ENCODE measurements at places on chromosomes 3 and 15.

- no peak for DNase-seq
Measured at GRCh38 chr3:48555949-48556795, 431 bp downstream of the PFKFB4 start.

DNA sequence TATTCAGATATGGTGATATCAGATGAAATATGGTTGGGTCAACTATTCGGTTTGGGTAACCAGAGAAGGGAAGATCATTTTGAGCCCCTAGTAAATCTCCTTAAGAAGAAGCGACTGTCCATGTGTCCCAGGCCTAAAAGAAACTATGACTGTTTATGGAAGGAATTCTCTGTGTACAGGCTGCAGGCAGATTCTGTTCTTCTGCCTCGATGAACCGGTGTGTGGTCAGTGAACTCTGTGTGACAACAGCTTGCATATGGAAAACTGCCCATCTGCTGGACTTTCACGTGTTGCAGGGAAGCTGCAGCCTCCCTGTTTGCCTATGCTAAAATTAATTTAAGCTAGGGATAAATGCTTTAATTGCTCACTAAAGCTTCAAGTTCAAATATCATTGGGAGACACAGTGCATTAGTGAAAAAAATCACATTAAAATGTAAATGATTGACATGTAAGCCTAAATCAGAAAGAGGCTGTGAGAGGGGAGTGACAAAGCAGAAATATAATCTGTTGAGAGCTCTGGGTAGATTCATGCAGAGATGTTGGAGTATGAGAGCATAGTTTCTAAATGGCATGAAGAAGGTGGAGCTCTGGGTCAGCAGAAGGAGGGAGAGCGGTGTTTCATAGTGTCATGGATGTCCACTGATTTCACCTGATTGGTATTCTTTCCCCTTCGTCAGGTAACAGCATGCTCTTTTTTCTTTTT lies 65.4 kb upstream of the PFN2 start:
- no peak for DNase-seq

DNA sequence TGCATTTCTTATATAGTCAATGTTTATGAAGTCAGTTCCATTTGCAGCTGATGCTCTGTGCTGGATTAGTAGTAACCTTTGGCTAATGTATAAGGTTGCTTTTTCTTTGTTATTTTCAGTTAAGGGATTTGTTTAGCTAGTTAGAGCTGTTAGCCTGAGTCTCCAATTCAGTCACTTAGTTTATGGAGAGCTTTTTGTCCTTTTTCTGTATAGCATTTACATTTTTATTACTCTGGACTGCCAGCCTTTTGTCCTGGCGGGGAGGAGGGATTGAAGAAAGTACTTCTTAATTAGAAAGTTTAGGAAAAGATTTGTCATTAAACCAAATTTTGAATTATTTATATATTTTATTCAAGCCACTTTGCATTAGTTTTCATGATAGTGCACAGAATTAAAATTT lies 52.0 kb downstream of the DNAJC13 start:
- no peak for DNase-seq

- no peak for DNase-seq
Measured at GRCh38 chr15:100919481-100920405, 586 bp downstream of the LRRK1 start.

- no peak for DNase-seq
Measured at GRCh38 chr3:164608554-164609276, 469.6 kb downstream of the SI start.

- DNase-seq = peak; percentile 69
Measured at GRCh38 chr15:85318048-85318731, 62.2 kb upstream of the AKAP13 start.

DNA sequence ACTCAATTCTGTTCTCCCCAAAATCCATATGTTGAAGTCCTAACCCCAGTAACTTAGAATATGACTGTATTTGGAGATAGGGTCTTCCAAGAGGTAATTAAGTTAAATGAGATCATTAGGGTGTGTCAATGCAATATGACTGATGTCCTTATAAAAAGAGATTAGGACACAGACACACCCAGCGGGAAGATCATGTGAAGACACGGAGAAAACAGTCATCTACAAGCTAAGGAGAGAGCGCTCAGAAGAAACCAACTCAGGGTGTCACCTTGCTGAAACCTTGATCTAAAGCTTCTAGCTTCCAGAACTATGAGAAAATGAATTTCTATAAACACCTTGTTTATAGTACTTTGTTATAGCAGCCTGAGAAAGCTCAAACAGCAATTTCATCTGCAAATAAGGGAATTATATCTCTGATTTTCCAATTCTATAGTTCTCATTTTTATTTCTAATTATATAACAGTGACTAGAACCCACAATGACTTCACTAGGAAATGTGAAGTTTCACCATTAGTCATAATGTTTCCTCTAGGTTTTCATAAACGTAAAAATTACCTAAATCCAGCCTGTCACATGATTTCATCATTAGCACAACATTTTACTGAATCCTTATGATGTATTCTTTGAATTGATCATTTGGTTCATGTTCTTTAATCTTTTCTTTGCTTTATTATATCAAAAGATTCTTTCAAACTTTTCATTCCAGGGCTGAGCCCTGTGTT lies 459.1 kb upstream of the MDFIC2 start:
- DNase-seq = no peak

- no peak for DNase-seq
Measured at GRCh38 chr3:37969596-37970100, 20.9 kb upstream of the VILL start.

DNA sequence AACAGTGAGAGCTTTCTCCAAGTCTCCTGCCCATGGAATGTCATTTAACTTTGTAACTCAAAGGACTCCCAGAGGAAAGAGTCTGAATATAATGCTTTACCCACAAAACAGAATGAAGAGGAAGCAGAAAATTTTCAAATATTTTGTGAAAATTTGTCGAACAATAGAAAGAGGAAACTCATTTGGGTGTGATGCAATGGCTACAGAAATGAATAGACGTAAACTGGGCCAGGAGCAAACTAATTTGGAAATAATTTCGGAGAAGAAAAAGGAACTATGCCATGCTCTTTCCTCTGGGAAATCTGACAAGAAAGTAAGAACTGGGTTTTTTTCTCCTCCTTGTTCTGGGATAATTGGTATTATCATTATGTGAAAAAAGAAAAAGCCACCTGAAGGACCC lies 11.2 kb upstream of the SUMF1 start:
- DNase-seq = no peak

- no peak for DNase-seq
Measured at GRCh38 chr15:67173005-67173404, 81.5 kb downstream of the AAGAB start.

DNA sequence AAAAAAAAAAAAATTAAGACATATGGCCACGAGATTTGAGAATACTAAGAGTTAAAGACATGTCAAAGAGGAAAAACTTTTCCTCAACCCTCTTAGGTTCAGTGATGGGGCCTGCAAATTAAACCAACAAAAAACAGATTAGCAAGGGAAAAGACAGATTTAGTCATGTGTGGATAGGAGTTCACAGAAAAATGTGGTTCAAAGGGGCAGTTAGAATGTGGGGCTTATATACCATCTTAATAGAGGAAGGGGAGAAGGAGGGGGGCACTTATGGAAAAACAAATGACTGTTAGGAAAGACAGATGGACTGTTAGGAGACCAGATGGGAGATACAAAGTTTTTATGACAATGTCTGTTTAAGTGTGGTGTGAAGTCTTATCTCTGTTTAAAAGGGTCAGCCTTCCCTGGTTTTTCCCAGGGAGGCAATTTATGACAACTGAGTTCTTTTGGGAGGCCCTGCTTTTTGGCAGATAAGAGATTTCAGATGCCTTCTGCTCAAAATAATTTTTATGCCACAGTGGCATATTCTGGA lies 68.7 kb upstream of the FURIN start:
- DNase-seq = no peak

GRCh38 chr3:73207946-73208440 lies 146.5 kb downstream of the EBLN2 start:
- DNase-seq = no peak

GRCh38 chr3:16516695-16517481 lies 3.4 kb upstream of the RFTN1 start:
- no peak for DNase-seq

GRCh38 chr3:100545371-100545770 lies 53.0 kb downstream of the TMEM45A start:
- DNase-seq = no peak

- DNase-seq = no peak
Measured at GRCh38 chr15:91632981-91633380, 220.5 kb upstream of the SLCO3A1 start.

- DNase-seq = no peak
Measured at GRCh38 chr3:126431103-126431534, 36.4 kb downstream of the CFAP100 start.

Measured in AG09319 (cell line).